ENCODE measurements at places on chromosomes 3 and 15.

- no peak for DNase-seq
Observed at GRCh38 chr3:39378088-39378487, 5.1 kb upstream of the SLC25A38 start.

- no peak for DNase-seq
Observed at GRCh38 chr3:105065895-105066839, 300.5 kb upstream of the ALCAM start.

- DNase-seq: no peak
Observed at GRCh38 chr3:115859002-115859807, 235.9 kb downstream of the GAP43 start.

- DNase-seq: no peak
Observed at GRCh38 chr3:176352716-176353334, 844.5 kb downstream of the TBL1XR1 start.

DNA sequence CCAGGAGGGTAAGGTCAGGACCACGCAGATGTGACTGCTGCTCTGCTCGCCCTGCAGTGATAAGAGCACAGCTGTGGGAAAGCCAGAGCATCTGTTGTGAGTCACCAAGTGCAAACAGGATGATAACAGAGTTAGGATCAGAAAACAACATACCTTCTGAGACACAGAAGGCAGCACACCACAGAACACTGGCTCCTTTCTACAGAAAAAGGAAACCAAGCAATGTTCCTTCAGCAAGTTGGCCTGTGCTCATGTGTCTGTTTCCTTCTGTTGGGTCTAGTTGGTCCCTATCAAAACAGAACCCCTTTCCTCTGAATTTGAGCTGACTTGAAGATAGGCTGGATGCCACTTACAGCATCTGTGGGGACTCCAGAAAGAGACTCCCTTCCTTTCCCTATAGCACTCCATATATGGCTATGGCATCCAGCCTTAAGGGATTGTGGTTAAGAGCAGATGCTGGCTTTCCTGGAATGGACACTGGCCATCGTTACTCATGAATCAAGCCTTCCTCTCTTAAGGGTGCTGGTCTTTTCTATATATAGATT, 440.7 kb upstream of the THBS1 start:
- DNase-seq: no peak

DNA sequence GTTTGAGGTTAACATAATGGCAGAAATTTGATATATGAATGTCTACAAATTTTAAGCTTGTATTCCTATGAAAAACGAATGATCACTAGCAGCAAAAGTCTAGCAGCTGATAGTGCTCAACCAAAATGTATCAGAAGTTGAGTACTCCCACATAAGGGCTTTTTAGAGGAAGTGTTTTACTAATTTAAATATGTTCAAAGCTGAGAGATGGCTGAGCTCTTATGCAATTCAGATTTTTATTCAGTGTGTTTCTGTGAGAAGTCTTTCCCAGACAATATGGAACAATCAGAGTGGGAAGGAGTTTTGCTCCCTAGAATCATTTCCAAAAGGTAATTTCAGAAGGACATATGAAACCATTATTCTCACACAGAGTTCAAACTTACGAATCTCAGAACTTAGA, 327.0 kb downstream of the ZPLD1 start:
- DNase-seq: no peak

- DNase-seq: no peak
Observed at GRCh38 chr3:146903927-146904326, 298.8 kb upstream of the PLSCR5 start.
